ENCODE measurements at places on chromosomes 6 and 20. TPM values are rescaled to one million over a fixed set of nuclear protein-coding genes. Genes with fewer than 3 reads are reported as not detected.

Gene ADGRF5
- 0.18 TPM for total RNA-seq

Gene OTOR
- total RNA-seq: not detected

Gene PARD6B
- total RNA-seq: 132 TPM

Gene TMC2
- not detected for total RNA-seq

Gene MPIG6B
- not detected for total RNA-seq

Gene PPP1R3G
- 0.44 TPM for total RNA-seq

Gene PLN
- not detected for total RNA-seq

Gene BMP6
- 13.6 TPM for total RNA-seq

Gene FAM217A
- not detected for total RNA-seq

GRCh38 chr6:151475653-151476523, 17.9 kb upstream of the CCDC170 start:
- no peaks in the 10 kb centered on the region for H3K4me1 ChIP-seq
- no peaks in the 10 kb centered on the region for H3K36me3 ChIP-seq
- no peak overlapping the region for H3K27ac ChIP-seq
- no peak overlapping the region for H3K4me3 ChIP-seq
- no peaks in the 10 kb centered on the region for H3K27me3 ChIP-seq

DNA sequence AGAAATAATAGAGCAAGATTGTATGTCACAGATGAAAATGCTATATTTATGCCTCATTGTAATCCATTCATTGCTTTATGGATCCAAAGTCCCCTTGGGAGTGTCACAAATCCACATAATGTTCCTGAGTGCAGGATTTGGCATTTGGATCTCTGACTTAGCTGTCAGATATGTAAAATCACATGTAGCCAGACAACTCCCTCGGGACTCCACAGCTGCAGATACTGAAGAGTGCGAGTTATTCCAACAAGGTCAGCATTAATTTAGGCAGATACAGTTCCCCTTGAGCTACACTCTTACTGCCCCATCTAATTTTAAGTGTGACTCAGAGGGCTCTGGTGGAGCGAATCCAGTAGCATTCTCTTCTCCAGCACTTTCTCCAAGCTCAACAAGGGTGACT, 433.2 kb downstream of the CD83 start:
- DNase-seq: no peak
- H3K4me1 ChIP-seq: no peaks in the 10 kb centered on the region
- no peaks in the 10 kb centered on the region for H3K27me3 ChIP-seq
- no peak overlapping the region for H3K4me3 ChIP-seq

- H3K4me1 ChIP-seq: no peaks in the 10 kb centered on the region
- H3K4me3 ChIP-seq: no peak overlapping the region
- DNase-seq: no peak
- no peaks in the 10 kb centered on the region for H3K36me3 ChIP-seq
- H3K27ac ChIP-seq: no peak overlapping the region
Measured at GRCh38 chr6:142746524-142746923, 198.5 kb downstream of the HIVEP2 start.

GRCh38 chr6:138673346-138674014, 100.1 kb upstream of the CCDC28A start:
- DNase-seq: no peak
- no peaks in the 10 kb centered on the region for H3K4me1 ChIP-seq
- no peak overlapping the region for H3K27ac ChIP-seq
- H3K4me3 ChIP-seq: no peak overlapping the region
- H3K27me3 ChIP-seq: no peaks in the 10 kb centered on the region
- no peaks in the 10 kb centered on the region for H3K36me3 ChIP-seq

- no peaks in the 10 kb centered on the region for H3K27me3 ChIP-seq
- no peaks in the 10 kb centered on the region for H3K36me3 ChIP-seq
- H3K4me3 ChIP-seq: no peak overlapping the region
- H3K4me1 ChIP-seq: no peaks in the 10 kb centered on the region
Measured at GRCh38 chr6:121748376-121748775, 312.9 kb downstream of the GJA1 start.

DNA sequence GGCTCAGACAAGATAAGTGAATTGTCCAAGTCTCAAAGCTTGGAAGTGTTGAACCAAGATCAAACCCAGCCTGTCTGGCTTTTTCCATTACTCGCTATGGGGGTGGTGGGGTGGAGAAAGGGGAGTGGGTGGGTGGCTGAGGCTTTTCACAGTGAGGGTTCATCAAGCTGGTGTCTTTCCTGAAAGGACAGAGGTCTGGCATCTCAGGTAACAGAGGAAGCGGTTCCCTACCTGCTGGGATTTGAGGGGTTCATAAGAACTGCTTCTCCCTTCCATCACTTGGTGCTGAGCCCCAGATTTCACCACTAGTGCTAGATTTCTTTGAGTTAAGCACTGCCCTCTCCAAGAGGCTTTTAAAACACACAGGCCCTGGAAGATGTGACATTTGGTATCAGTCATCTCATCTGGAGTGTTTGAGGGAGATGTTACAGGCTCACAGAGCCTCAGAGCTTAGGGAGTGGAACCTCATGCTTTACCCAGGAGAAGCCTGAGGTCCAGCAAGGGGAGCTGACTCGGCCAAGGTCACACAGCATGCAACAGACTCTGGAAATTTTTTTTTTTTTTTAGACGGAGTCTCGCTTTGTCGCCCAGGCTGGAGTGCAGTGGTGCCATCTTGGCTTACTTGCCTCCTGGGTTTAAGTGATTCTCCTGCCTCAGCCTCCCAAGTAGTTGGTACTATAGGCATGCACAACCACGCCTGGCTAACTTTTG, 6.0 kb upstream of the VEGFA start:
- H3K4me1 ChIP-seq: no peaks in the 10 kb centered on the region
- H3K4me3 ChIP-seq: no peak overlapping the region
- H3K27me3 ChIP-seq: no peaks in the 10 kb centered on the region
- no peak overlapping the region for H3K27ac ChIP-seq
- no peak for DNase-seq
- no peaks in the 10 kb centered on the region for H3K36me3 ChIP-seq

DNA sequence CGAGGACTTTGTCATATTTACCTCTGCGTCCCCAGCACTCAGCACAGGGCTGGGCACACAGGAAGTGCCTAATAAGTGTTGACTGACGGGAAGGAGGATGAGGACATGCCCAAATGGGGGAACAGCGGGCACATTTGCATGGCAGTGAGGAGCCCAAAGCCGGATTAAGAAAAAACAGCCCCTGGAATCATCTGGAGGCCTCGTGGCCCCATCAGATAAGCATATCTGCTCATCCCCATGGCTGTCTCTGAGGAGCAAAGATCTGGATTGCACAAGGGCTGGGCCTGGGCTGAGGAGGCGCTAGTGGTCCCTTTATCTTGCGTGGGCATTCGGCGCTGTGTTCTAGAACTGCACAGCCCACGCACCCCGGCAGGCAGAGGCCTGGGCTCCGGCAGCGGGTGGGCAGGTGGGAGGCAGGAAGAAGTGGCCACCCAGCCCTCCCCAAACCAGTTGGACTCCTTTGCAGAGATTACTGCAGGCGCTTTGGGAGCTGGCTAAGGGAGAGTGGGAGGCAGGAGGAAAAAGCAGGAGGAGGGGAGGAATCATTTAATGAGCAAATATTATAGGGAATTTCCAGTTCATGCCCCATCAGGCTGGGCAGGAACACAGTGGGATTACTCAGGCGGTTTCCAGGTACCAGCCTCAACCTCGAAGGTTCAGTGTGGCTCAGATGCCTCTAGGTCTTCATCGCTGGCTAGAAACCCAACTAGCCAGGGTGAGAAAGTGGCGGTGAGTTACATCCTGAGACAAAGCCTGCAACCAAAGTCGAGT, 108.1 kb downstream of the CEBPB start:
- no peak for DNase-seq
- H3K27ac ChIP-seq: no peak overlapping the region
- H3K4me3 ChIP-seq: no peak overlapping the region
- no peaks in the 10 kb centered on the region for H3K36me3 ChIP-seq
- no peaks in the 10 kb centered on the region for H3K4me1 ChIP-seq

DNA sequence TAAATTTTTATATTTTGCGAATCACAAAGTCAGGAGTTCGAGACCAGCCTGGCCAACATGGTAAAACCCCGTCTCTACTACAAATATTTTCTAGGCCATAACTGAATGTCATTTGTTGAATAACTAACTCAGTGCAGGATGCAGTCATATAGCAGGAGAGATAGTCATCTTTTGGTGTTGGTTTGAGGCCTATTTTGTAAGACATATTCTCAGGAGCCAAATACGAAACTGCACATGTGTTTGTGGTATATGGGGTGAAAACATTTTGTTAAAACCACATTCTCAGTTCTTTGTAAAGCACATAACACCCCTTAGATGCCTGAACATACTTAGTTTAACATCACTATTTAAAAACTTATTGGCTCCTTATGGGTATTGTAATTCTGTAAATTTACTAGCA, 4.7 kb upstream of the ENPP5 start:
- H3K27ac ChIP-seq: no peak overlapping the region
- H3K27me3 ChIP-seq: peaks cover 6% of the 10 kb centered on the region
- H3K4me1 ChIP-seq: no peaks in the 10 kb centered on the region
- no peak for DNase-seq

GRCh38 chr20:12030470-12030869, 112.8 kb downstream of the BTBD3 start:
- H3K4me3 ChIP-seq: no peak overlapping the region
- H3K4me1 ChIP-seq: no peaks in the 10 kb centered on the region
- H3K36me3 ChIP-seq: no peaks in the 10 kb centered on the region
- H3K27me3 ChIP-seq: no peaks in the 10 kb centered on the region

DNA sequence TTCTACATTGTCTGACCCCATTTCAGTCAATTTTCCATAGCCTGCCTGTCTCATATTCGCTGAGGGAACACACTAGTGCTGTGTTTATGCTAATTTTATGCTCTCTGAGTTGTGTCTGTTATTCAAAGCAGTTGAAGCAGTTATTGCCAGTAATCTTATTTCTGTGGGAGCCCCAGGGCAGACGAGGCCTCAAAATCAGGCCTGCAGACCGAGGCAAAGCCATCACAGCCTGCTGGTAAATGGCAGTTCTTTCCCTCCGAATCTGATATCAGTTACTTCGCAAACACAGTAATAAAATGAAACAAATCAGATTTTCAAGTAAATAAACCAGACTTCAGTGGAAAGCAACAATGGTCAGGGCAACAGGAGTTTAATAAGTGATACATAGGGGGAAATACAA, 508.4 kb downstream of the PKHD1 start:
- no peak overlapping the region for H3K27ac ChIP-seq
- no peak overlapping the region for H3K4me3 ChIP-seq
- no peaks in the 10 kb centered on the region for H3K4me1 ChIP-seq
- no peaks in the 10 kb centered on the region for H3K27me3 ChIP-seq

DNA sequence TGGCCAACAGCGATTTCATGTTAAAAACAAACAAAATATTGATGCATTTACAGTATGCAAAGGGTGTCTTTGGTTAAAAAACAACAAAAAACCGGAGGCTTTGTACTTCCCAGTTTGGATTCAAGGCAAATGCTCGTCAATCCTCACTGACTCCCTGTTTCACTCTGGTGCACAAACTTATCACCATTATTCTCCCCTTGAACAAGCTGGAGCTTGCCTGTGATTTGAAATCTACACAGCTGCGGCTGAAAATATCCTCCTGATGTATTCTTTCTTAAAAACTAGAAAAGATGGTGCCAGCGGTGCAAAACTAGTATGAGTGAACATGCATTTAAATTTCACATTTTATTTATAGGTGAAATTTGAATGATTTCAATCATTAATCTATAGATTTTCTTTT, 3.3 kb downstream of the PERP start:
- H3K27me3 ChIP-seq: no peaks in the 10 kb centered on the region
- H3K4me1 ChIP-seq: peaks cover 34% of the 10 kb centered on the region
- no peak for DNase-seq

DNA sequence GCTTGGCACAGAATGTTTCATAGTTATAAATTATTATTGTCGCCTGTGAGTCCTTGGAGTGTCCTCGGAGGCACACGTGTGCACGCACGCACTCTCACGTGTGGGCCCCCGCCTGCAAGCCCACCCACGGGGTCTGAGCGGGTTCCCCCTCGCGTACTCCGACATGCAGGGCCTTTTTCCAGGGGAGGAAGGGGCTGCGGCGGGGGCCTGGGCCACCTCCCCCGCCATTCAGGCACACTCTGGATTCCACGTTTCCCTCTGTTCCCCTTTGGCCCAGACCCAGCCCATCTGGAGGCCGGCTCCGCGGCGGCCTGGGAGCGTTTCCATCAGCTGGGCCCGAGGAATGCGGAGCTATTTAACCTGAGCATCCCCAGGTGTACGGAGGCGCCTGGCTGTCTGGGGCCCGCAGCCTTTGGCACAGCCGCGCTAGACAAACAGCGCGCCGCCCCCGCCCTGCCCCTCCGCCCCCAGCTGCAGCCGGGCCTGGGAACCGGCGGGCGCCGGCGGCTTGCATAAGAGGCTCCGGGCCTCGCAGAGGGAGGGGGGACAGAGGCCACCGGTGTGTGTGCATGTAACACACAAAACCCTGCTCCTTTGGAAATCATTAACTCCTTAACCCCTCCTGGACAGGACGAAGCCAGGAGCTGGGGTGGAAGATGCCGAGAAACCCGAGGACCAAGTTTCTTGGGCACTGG, 3.3 kb downstream of the ID1 start:
- H3K27ac ChIP-seq: peak overlapping the region; percentile 100
- no peak for DNase-seq
- H3K4me3 ChIP-seq: peak overlapping the region; percentile 73
- peaks cover 8% of the 10 kb centered on the region for H3K36me3 ChIP-seq

DNA sequence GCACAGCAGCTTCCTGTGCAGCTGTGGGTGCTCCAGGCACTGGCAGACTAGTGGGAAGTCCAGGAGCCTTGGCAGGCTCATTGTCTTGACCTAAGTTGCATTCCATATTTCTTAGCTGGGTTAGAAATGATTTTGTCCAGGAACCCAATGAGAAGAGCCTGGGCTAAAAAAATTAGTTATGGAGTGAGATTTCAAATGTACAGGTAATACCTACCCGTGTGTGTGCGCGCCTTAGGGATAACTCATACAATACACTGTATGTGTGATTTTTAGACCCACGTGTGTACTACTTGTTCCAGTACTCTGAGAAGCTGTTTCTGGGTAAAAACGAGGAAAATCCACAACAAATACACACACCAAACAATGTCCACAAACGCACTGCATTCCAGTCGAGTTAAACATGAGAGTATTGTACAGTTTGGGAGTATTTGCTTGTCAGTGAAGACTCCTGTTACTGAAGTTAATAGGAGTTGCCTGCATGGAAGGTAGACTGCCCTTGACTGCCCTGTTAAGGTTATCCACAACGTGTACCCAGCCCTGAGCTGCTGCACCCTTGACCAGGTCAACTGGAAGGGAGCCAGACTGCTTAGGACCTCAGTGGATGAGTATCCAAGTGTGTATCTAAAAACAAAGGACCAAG, 1.4 kb downstream of the PAQR8 start:
- no peak overlapping the region for H3K27ac ChIP-seq
- H3K4me1 ChIP-seq: peaks cover 8% of the 10 kb centered on the region
- no peak for DNase-seq
- H3K36me3 ChIP-seq: no peaks in the 10 kb centered on the region

- H3K36me3 ChIP-seq: no peaks in the 10 kb centered on the region
- no peaks in the 10 kb centered on the region for H3K4me1 ChIP-seq
- no peak overlapping the region for H3K4me3 ChIP-seq
- DNase-seq: peak; percentile 4
- H3K27me3 ChIP-seq: no peaks in the 10 kb centered on the region
Measured at GRCh38 chr6:161694995-161695394, 421.1 kb upstream of the AGPAT4 start.

- DNase-seq: no peak
- no peak overlapping the region for H3K27ac ChIP-seq
- no peak overlapping the region for H3K4me3 ChIP-seq
- H3K36me3 ChIP-seq: no peaks in the 10 kb centered on the region
- peaks cover 8% of the 10 kb centered on the region for H3K4me1 ChIP-seq
Measured at GRCh38 chr6:42128460-42129359, 13.7 kb downstream of the C6orf132 start.

- no peak overlapping the region for H3K27ac ChIP-seq
- no peak for DNase-seq
- H3K36me3 ChIP-seq: no peaks in the 10 kb centered on the region
- H3K27me3 ChIP-seq: no peaks in the 10 kb centered on the region
- no peak overlapping the region for H3K4me3 ChIP-seq
- H3K4me1 ChIP-seq: no peaks in the 10 kb centered on the region
Measured at GRCh38 chr6:163811317-163811716, 396.8 kb downstream of the QKI start.
